ENCODE measurements at places on chromosomes 5 and 9.

- no peak for DNase-seq
Measured at GRCh38 chr9:8052991-8053390, 253.4 kb upstream of the DMAC1 start.

- no peak for DNase-seq
Measured at GRCh38 chr9:89352451-89352850, 34.2 kb downstream of the SECISBP2 start.

GRCh38 chr5:5432020-5432707 is 9.7 kb downstream of the ICE1 start:
- DNase-seq = no peak

DNA sequence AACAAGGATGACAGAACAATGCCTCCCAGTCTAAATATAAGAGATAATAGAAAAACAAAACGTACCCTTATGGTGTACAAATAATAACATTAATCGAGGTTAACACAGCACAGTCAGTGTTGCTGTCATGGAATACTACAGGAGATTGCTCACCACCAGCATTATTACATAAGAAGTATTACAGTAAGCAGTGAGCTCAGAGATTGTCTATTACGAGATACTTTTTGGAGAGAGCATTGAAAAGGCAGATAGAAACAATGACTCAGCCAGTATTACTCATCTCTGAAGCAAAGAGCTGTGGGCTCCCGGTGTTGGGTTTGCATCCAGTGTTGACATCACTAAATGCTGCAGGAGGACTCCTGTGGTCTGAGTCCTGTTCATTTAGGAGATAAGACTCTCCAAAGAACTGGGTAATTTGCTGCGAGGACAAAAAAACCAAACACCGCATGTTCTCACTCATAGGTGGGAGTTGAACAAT is 191.9 kb upstream of the SEMA6A start:
- DNase-seq = no peak

GRCh38 chr5:112253478-112254250 is 165.4 kb downstream of the EPB41L4A start:
- no peak for DNase-seq

DNA sequence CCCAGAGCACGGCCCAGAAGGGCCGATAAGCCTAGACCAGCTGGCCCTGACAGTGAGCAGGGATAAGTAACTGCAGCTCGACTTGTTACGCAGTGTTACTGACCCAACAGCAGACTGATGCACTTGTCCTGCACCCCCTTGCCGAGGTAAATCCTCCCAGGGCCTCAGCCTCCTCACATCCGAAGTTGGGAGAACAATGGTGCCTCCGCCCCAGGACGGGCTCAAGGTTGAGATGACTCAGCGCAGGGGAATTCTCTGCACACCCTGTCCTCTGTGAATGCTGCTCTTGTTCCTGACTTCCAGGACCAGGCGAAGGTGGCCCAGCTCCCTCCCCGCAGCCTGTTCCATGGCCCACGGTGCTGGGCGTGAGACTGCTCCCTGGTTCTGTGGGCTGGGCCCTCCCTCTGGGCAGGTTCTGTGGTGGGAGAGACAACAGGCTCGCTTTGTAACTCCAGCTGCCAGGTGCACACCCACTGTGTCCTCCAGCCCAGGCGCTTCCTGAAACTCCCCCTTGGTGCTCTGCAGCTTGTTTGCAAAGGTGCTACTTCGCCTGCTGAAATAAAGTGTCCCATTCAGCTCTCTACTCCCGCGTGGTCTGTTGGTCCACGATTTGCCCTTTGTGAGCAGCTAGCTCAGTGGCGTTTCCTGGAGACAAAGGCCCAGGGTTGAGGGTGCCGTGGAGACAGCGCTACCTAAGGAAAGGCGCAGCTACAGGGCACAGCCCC is 40.1 kb upstream of the SLC6A19 start:
- DNase-seq = no peak

DNA sequence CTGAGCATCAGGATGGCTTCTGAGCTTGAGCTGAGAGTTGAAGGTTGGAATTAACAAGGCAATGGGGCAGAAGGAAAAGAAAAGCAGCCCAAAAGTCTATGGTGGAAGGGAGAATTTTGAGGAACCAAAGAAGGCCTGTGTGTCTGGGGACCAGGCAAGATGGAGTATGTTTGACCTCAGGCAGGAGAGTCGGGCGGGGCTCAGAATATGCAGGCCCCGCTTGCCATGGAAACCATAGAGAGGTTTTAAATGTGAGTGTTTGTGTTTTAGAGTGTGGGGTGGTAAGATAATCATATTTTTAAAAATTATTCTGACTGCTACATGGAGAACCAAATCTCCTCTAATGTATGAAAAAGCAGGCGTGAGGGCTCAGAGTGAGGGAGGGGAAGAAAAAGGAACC is 174.0 kb upstream of the PPP2R2B start:
- DNase-seq = no peak

DNA sequence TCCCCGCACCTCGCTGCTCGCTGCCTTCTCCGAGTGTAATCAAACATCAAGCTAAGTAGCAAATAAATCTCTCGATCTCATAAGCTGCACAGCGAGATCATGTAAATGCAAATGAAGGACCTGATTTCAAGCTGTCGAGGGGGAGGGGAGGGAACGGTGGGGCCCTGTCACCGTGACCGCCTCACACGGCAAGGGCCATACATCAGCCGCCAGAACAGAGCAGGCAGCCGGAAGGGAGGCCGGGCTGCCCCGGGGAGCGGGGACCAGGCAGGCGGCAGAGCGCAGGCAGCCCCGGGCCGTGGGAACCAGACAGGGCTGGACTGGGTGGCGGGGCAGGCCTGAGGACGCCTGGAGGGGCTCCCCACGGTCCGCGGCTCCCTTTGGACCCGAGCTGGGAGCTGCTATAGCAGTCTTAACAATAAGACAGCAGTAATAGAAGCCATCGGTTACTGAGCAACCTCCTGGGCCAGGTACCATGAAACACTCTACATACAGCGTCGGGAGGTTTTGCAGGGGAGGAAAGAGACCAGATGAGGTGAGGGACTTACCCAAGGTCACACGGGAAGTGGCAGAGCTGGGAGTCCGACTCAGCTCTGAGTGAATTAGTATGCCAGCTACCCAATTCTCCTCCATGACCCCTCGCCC is 76.8 kb downstream of the CFAP77 start:
- peak; percentile 49 for DNase-seq

DNA sequence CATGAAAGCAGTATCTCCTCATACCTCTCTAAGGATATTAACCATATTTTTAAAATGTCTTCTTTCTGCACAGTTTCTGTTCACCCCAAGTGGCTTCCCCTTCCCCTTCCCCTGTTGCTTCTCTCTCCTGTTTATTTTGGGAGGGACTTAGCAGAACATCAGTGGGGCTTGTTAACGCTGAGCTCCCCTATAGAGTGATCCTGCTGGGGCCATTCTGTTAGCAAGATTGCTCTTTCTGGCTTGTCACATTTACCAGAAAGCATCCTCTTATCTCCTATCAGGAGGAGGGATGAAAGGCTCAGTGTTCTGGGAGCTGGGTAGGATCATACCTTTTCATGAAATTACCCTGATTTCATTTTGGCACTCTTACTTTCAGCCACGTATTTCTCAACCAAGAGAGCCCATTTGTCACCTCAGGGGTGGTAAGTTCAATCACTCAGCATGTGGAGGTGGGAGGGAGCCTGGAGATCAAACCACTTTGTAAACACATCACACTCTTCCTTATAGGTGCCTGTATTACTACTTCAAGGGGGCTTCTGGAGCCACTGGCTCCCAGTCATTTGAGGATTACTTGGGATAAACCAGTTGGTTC is 16.7 kb downstream of the NXNL2 start:
- no peak for DNase-seq

GRCh38 chr9:98766586-98766985 is 29.8 kb downstream of the ANKS6 start:
- no peak for DNase-seq

DNA sequence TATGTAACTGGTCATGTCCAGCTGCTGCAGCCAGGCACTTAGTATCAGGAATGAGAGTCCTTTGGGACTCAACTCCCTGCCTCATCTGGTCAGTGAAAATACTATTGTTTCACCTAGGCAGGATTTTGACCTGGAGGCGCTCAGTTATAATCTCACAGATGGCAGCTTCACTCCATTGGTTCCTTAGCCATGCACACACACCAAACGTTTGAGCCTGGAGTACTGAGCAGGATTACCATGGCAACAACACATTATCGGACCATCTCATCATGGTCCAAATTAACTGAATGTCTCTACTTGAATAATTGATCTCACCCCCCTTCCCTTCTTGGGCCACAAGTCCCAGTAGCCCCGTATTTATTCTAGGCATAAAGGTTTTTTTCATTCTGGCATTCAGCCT is 15.0 kb upstream of the SREK1 start:
- DNase-seq = no peak

Measured in stimulated activated CD4-positive, alpha-beta T cell treated with anti-CD3 and anti-CD28 coated beads, Interleukin-4, amount 100 ng/mL, for 24 hours (primary cell).